Aortic smooth muscle cell (primary cell): ENCODE measurements at places on chromosomes 11 and 22. TPM values are rescaled to one million over a fixed set of nuclear protein-coding genes. Genes with fewer than 3 reads are reported as not detected.

Gene CALCA
- not detected in 2 replicates for total RNA-seq

Gene EHF
- total RNA-seq = 0.06 and 0.53 TPM in 2 replicates

Gene MMP12
- not detected in 2 replicates for total RNA-seq

Gene OR10D3
- not detected in 2 replicates for total RNA-seq

Gene VWA5A
- 29.7 and 64.4 TPM in 2 replicates for total RNA-seq

Gene FBLN1
- 26.6 and 97.6 TPM in 2 replicates for total RNA-seq

Gene ZDHHC8
- 6.6 and 10.9 TPM in 2 replicates for total RNA-seq

Gene BBOX1
- not detected in 2 replicates for total RNA-seq

Gene C11orf21
- total RNA-seq = not detected in 2 replicates

Gene GAL
- 0.19 TPM in 1 of 2 replicates, not detected in the other for total RNA-seq

Gene PIWIL4
- 2.6 and 3.0 TPM in 2 replicates for total RNA-seq

Gene MS4A7
- not detected in 2 replicates for total RNA-seq

Gene NCR3LG1
- total RNA-seq = 5.2 and 6.6 TPM in 2 replicates

Gene OR10A2
- not detected in 2 replicates for total RNA-seq

Gene ZP1
- total RNA-seq = not detected in 2 replicates

Gene TMEM126A
- 33.8 and 41.2 TPM in 2 replicates for total RNA-seq

Gene IGF2
- under 0.01 TPM in 1 of 2 replicates, not detected in the other for total RNA-seq

Gene CSNK2A3
- total RNA-seq = 1.1 and 1.2 TPM in 2 replicates

Gene APOL3
- total RNA-seq = 34.0 and 35.8 TPM in 2 replicates

Gene NELL1
- not detected in 2 replicates for total RNA-seq

Gene MYEOV
- 1.2 and 2.5 TPM in 2 replicates for total RNA-seq
